ENCODE measurements at places on chromosomes 3 and 15.

DNA sequence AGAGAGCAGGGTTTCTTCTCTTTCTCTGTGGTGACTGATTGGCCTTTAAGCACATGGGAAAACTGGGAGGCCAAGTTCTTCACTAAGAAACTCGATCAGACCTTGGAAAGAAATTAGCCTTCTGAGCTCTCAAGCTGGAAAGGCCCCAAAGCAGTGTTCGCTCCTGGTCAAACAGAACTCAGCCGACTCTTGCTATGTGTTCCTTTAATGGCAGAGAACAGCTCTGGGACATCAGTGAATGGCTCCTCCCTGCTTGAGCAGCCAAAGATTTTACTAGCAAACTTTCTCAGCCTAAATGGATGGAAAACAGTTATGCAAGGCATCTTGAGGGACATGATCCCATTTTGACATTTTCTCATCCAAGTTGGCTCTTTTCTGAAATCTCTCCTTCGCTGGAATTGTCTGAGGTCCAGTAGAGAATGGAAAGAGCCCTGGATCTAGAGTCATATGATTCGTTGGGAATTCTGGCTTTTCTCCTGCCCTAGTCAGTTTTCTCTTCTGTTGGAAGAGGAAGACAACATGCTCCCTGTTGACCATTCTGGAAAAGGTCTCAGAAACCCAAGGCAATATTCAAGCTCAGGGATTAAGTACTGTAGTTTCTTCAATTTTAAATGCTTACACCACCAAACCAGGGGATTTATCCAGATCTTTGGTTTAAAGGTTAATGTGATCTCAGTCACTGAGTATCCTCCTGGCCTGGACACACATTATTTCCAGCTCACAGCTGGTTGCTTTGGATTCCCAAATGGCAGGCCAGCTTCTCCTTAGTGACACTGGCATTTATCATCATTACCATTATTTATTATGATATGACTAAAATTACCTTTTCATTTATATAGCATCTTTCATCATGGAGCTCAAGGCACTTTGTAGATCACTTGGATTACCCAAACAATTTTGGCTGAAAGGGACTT, 319.6 kb downstream of the AGBL1 start:
- DNase-seq, result no peak

- DNase-seq, result peak; percentile 79
Measured at GRCh38 chr15:90143166-90143655, 40.9 kb upstream of the IDH2 start.

DNA sequence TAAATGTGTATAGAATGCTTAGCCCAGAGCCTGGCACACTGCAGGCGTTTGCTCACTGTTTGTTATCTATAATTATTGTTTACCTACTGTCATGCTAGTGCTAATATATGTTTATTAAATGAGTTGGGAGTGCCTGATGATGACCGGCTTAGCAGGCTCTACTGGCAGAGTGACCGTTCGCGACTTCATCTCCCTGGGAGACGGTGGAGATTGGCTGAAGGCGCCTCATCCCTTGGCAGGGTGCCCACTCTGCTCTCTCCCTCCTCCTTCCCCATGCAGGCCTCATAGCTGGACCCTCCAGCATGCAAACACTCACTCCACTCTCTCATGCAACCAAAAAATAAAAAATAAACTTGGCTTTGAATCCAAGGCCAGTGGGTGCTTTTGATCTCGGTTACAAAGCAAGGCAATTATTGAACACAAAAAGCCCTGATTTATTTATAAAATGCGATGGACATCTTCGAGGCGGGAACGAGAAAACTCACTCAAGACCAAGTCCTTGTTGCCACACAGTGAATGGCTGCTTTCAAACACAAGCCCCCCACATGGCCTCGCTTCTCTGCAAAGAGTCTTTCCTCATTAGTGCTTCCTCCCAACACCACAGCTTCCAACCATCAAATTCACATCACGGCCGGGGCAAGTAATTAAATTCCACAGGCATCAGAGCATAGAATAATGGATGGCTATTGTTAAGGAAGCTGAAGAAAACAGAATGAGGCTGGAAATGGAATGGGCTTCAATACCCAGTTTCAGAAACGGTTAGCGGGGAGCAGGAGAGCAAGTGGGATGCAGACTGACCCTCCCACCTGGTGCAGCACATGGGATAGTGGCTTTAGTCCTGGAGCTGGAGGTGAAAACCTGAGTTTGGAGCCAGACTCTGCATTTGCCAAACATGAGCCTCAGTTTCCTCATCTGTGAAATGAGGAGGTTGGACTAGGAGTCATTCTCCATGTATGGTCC, 135.7 kb upstream of the RAD18 start:
- no peak for DNase-seq

DNA sequence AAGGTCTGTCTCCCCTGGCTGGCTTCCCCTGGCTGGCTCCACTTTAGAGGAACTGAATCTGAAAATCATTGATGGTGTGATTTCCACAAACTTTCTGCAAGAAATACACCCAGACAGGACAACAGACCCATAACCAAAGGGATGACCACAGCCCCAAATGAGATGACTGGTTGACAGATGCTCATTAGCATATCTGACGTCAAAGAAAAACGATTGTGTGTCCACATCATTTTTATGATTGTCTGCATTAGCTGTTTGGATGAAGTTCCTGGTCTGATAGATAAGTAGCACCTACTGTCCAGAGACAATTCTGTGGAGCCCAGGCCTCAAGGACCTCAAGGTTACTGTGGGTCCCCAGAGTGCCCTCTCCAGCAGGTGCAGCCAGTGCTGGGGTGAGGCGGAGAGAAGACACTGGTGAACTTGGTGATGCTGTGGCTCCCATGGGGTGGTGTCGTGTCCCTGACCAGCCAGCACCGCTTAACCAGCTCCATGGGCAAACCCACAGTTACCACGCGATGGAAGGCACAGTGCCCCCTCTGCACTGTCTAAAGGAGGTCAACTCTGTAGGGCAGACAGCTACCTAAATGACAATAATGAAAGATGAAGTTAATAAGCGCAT, 127.4 kb downstream of the NSMCE3 start:
- DNase-seq, result no peak

DNA sequence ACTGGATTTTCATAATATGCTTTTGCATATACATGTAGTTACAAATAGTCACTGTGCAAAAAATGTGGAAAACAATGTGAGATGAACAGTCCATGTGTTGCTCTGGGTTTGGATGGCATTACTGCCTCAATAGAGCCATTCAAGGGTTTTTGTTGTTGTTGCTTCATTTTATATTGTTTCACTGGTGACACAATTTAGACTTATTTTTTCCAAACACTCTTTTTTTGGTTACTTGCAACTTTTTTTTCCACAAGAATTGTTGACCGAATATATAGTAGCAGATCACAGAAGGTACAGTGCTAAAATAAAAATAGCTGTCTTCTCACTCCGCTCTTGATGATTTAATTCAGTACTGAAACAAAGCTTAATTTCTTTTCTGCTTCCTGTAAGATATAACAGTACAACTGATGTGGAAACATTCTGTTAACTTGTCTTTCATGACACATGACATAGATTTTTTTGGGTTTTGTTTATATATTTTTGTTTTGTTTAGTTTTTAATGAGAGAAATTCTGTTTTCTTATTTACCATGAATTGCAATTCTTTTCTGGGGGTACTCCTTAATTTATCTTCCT, 618.6 kb downstream of the NAALADL2 start:
- DNase-seq, result no peak

DNA sequence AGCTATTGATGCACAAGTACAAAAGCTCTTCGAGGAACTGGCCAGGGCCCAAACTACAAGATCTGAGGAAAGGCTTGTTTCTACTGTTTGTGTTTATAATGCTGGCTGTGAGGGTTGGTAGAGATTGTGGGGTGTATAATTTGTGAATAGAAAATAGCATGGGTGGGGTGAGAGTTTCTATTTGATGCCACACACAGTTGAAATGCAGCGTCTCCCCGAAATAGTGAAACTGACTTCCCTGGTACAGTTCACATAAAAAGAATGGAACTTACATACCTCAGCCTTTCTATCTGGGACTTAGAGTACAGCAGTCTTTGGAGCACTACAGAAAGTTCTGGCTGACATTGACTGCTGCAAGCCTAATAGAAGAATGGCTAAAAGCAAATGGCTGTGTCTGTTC, 91.3 kb downstream of the DTWD1 start:
- no peak for DNase-seq

DNA sequence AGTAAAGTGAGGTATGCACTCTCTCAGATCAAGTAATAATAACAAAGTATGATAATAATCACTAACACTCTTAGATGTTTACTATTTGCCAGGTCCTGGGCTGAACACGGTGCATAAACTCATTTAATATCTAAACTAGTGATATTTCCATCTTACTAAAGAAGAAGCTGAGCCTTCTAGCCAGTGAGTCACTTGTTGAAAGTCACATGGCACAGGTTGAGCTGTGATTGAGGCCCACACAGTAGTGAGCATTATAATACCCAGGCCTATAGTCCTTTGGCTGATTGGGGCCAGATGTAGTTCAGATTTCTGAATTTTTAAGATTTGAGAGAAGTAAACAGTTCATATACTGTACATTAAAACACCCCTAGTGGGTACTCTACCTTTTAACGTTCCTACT, 93.2 kb upstream of the CCDC80 start:
- no peak for DNase-seq

GRCh38 chr3:171401432-171401831, 58.8 kb downstream of the TNIK start:
- no peak for DNase-seq

DNA sequence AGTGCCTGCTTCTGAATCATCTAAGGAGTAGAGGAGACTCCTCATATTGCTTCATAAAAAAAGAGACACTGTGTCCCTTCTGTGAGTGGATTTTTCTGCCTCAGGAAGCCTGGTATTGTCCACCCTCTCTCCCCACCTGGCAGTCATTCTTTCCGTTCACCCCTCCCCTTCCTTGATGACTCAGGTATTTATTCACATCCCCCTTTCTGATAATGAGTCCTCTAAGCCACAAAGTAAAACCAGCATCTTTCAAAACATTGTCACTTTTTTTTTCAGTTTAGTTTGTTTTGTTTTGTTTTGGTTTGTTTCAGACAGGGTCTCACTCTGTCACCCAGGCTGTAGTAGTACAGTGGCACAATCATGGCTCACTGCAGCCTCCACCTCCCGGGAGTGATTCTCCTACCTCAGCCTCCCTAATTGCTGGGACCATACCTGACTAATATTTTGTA, 65.2 kb upstream of the UBE2E1 start:
- DNase-seq, result peak; percentile 78

GRCh38 chr15:99248000-99248715, 1.2 kb downstream of the TTC23 start:
- no peak for DNase-seq

- peak; percentile 30 for DNase-seq
Measured at GRCh38 chr15:62392376-62392775, 227.3 kb upstream of the C2CD4B start.

DNA sequence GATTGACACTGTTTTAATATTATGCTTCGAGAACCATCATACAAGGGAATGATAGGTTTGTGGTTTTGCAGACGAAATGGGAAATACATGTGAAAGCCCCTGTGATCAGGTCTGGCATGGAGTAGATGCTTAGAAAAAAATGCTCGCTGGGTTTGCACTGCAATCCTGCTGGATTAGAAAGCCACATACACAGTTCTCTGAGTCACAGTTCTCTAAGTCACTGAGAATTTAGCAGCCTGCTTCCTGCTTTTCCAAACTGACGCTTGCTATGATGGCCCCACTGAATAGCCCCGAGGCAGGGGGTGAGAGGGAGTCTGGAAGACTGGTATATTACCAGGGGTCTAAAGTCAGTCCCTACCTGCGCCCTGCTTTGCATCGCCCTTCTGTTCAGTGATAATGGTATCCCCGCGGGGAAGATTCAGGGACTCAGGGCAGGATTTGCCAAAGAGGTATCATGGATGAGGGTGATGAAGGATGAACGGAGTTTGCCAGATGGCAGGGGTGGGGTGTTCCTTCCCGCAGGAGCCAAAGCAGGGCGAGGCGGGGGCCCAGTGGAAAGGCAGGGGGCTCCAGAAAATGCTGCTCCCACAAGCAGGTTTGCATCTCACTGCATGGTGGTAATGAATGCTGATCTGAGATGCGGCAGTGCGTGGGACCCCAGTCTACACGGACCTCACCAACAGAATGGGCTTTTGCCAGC, 82.3 kb downstream of the IQSEC1 start:
- DNase-seq, result no peak

DNA sequence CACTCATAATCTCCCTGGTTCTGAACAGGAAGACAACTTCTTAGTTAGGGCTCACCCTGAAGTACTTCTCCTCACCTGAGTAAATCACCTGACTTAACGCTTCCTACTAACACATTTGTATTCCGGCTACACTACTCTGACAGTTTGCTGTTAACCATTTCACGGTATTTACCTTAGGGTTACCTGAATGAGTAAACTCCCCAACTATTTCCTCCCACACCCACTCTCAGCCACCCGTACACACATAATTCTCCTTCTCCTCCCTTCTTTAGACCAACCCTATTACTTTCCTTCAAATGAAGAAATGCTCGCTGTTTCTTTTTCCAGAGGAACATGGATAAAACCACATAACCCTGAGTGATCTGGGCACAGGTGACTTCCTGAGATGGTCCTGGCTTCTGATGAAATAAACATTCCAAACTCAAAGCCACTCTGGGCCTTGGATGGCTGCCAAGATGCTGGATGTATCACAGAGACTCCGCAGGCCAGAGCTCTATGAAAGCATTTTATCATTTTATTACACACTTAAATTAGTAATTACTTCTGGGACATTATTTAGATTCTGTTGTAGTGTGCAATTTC, 183.6 kb upstream of the ATP11B start:
- no peak for DNase-seq

DNA sequence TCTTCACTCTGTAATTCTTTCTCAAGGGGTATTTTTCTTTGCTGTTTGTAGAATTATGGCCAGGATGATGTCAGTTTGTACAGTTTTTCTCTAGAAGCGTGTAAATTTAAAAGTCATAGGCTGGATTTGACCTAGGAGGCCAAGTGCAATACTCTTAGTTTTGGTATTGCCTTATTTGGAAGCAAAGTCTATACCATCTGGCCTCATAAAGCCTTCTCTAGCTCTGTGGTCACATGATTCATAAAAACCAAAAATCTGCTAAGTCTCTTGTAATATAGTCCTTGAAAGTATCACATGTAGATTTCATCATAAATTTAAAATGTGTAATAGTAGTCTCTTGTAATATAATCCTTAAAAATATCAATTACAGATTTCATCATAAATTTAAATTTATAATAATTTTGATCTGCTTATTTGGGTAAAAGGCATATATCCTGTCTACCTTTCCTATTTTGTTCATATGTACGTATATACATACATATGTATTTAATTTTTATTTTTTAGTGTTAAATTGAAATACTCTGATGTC, 25.6 kb downstream of the TEX9 start:
- DNase-seq, result no peak

DNA sequence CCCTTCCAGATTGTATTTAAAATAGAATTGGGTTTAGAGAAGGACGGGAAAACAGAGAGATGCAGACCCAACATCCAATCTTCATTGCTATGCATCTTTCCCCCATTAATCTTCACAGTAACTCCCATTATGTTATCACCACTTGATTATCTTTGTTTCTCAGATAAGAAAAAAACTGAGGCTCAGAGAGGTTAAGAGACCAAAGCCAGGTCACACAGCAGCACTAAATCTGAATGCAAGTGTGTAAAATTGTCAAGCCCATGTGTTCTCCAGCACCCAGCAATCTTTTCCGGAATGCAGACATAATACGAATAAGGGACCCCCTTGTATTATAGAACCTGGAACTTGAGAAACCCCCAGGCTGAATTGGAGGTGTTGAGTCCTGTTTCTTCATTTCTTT, 80.5 kb upstream of the TRIM42 start:
- no peak for DNase-seq

GRCh38 chr3:151227807-151228665, 25.0 kb upstream of the GPR171 start:
- peak; percentile 89 for DNase-seq

GRCh38 chr15:98953968-98954367, 53.6 kb downstream of the PGPEP1L start:
- DNase-seq, result no peak

GRCh38 chr3:193971261-193971751, 164.6 kb upstream of the HES1 start:
- DNase-seq, result peak; percentile 15
